ENCODE measurements at places on chromosomes 7 and 10.
A peak's percentile ranks its signal among the peaks of the same experiment; 100 is the strongest.

DNA sequence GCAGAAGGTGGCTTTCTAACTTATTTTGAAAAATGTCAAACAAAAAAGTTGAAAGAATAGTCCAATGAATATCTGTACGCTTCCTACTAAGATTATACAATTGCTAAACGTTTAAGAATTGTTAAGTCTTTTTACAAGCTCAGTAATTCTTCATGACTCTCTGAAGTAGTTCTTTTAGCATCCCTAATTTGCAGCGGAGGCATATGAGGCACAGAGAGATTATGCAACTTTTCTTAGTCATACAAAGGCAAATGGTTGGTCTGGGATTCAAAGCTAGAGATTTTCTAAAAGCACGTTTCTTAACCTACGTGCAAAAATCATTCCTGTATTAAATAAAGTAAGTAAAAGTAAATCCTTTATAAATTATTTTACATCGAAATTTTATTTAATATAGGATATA lies 254.2 kb downstream of the MAGI2 start:
- DNase-seq = no peak

- DNase-seq = no peak
These were observed 217.1 kb downstream of the PRPF18 start for GRCh38 chr10:13803566-13804554.

DNA sequence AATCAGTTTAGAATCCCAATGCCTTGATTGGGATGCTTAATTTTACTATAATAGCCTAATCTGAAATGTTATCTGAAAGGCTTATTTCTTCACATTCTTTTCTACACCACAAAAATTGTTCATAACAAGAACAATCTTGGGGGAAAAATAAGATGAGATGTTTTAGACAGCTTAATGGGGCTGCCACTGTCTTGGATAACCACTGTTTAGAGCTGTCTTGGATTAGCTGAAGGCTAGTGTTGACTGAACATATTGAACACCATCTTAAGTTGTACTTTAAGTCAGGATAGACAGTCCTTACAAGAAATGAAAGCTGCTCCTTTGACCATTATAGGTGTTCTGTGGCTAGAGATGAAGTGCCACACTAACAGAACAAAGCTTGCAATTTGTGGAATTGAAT lies 501.3 kb downstream of the GFRA1 start:
- no peak for DNase-seq

- DNase-seq = no peak
These were observed 52.3 kb upstream of the MSMB start for GRCh38 chr10:46098386-46098785.

DNA sequence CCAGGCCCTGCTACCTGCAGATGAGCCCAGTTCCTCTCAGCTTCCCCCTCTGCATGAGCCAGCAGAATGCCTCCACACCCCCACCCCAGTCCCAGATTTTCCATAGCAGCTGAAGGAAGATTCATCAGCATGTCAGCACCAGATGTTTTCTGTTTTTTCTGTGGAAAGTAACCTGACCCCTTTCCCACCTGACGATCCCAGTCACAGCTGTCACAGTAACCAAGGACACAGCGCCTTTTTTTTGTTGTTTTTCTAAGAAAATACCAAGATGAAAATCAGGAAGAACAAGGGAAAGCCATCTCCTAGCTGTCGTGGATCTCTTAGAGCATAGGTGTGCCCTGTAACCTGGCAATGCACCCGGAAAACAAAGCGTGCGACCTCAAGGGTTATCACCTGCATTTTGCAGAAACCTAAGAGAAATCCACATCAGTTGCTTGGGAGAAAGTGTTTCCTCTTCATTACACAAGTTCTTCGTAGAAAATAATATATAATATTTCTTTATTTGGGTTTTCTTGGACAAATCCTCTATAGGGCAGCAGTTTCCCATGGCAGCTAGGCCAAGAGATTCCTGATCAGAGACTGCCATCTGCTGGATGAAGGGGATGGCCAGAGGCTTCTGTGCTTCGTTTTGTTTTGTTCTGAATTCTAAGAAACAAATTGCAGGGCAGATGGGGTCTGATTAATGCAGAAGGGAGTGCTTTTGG lies 401.9 kb downstream of the TNS3 start:
- DNase-seq = peak; percentile 56

DNA sequence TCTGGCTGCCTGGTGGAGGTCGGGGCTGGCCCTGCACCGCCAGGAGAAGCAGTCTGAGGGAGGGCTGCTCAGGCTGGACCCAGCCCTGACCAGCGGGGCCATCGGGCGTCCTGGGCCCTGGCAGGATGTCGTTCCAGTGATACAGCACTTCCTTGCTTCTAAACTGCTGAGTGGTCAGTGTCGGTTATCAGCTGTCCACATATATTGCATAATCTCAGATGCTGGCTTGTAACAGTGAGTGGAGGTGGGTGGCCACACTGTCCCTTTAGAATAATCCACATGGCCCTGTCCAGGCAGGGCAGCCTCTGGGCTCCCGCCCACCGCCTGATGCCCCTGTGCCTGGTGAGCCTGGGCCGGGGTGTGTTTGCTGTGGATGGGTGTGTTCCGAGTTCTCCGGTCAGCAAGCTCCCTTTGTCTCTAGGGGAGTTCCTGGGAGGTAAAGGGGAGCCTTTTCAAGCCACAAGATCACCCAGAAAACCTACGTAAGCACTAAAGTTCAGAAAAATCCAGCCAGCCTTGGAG lies 86.1 kb downstream of the LHPP start:
- no peak for DNase-seq

- DNase-seq = no peak
These were observed 406.2 kb upstream of the LRRTM3 start for GRCh38 chr10:66519616-66520015.

GRCh38 chr7:1196950-1197349 lies 35.7 kb upstream of the UNCX start:
- no peak for DNase-seq

GRCh38 chr10:22618078-22618785 lies 96.1 kb downstream of the PIP4K2A start:
- no peak for DNase-seq

- DNase-seq = no peak
These were observed 478.5 kb upstream of the PODXL start for GRCh38 chr7:132034748-132035416.

GRCh38 chr7:155807789-155808548 lies 4.3 kb downstream of the SHH start:
- no peak for DNase-seq

DNA sequence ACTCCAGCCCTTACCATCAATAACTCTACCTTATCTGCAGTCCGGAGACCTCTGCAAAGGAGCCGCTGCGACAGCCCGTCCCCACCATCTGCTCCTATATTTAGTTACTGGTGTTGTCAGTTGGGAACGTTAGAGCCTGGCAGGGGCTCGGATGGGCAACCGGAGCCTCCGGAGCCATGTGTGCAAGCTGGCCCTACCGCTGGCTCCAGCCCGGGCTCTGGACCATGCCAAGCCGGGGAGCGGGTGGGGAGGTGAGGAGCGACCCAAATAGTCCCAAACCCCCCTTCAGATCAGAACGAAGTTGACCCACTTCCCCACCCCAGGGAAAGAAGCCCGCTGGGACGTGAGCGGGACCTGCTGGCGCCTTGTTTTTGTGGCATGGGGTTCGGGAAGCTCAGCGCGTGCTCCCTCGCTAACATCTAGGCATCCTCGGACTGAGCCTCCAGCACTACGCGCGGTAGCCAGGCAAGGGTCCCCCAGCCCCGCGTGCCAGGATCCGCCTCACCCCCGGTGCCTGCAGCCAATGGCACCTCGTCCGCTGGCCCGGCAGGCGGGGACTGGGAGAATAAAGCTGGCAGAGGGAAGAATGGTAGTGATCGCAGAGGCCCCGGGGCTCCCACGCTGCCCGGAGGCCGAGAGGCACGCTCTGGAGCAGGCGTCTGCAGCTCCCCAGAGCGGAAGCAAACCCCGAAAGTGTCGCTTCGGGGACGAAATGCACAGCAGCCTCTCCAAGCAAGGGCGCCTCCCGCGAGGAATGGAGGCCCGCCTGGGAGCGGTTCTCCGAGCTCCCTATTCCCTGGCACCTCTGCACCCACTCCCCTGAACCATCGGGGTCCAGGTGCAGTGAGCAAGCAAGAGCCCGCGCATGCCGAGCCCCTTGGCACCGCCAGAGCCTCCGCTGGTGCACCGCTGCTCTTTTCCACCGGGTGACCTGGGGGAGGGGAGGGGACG lies 679 bp downstream of the LRRC20 start:
- DNase-seq = peak; percentile 47

DNA sequence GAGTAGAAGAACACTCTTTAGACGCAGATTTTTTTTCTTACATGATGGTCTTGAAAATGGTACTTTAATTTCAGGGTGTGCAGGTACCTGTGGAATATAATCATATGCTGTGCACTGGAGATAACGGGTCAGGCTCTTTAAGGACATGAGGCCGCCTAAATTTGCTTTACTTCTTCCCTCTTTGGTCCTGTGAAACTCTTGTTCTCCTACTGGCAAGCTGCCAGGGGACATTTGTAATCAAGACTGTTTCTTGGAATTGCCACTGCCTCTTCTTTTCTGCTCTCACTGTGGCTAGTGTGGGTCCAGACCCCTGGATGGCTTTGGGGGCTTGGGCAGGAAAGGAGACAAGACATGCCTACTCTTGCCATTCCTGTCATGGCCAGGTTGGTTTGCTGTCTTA lies 146.0 kb downstream of the SND1 start:
- DNase-seq = no peak

GRCh38 chr10:104899779-104900178 lies 258.7 kb downstream of the SORCS3 start:
- DNase-seq = no peak

DNA sequence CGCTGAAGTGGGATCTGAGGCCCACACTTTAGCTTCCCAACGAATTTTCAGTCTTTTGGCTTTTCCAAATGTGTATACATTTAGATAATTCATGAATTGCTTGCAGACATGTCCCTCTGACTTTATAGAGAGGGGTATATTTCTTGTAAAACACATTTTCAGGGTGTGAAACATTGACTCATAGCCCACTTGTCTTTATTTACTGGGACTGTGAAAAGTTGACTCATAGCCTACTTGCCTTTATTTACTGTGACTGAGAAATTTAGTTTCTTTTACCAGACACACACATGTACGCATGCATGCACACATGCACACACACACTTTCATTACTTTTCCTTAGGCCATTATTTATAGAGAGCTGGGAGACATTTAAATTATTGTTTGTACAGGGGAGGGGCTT lies 79.1 kb downstream of the VTI1A start:
- no peak for DNase-seq

DNA sequence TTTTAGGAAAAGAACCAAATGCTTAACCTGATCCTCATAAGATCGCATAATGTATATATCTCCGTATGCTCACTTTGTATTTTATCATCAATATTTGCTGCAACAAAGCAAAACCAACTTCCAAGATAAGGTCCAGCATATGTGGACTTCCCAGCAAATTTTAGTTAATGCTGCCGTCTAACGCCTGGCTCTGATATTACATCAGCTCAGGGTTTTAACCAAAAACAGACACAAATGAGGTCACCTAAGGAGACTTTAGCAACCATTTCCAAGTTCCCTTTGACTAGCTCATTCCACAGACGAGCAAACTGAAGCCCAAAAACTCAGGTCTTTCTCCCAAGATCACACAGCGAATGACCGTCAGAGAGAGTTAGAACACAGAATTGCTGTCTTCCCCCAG lies 59.4 kb upstream of the UCN3 start:
- no peak for DNase-seq

GRCh38 chr10:20672741-20673140 lies 224.4 kb downstream of the NEBL start:
- DNase-seq = no peak

DNA sequence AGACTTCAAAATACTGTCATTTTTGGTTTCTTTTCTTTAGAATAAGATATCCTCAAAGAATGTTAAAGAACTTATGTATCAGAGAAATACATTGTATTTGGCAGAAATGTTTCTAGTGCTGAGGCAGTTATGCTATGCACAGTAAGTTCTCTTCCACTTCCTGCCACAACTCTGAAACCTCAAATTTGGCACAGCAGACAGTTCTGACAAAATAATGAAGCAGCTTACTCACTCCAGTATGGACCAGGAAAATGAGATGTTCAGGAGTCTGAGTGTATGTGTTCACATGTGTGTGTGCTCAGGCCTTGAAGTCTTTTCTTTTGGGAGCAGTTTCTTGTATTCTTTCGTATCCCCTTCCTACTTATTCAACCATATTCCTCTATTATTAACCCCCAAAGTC lies 197.0 kb upstream of the AGK start:
- DNase-seq = no peak

DNA sequence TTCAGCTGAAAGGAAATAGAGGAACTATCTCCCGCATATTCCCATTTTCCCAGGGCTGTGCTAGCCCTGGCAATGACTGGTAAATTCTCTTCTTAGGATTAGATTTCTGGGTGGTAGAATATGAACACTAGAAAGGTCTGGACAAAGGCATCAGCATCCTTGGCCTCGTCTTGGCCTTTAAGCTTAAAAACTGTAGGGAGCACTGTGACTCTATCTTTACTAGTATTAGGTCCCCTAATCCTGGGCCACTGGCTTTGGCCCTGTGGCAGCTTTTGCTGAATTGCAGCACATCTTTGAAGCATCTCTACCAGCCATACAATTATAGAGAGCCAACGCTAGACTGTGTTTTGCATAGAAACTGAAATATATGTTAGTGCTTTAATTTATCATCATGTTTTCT lies 41.5 kb upstream of the EBLN1 start:
- DNase-seq = no peak

- no peak for DNase-seq
These were observed 18.8 kb upstream of the AOAH start for GRCh38 chr7:36742911-36743775.

DNA sequence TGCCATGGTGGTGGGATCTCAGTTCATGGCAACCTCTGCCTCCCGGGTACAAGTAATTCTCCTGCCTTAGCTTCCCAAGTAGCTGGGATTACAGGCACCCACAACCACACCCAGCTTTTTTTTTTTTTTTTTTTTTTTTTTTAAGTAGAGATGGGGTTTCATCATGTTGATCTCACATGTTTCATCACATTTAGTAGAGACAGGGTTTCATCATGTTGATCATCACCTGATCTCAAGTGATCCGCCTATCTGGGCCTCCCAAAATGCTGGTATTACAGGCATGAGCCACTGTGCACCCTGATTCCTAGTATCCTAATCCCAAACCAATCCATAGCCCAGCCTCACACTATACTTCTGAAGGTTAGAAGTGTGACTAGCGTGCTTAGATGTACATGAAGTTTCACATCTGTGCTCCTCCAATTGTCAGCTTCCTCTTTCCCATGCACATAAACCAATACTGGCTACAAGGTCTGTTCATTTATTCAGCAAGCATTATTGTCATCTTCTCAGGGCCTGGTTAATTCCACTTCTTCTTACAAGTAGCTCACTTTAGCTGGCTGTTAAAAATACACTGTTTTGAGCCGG lies 6.8 kb upstream of the NAT16 start:
- DNase-seq = no peak

DNA sequence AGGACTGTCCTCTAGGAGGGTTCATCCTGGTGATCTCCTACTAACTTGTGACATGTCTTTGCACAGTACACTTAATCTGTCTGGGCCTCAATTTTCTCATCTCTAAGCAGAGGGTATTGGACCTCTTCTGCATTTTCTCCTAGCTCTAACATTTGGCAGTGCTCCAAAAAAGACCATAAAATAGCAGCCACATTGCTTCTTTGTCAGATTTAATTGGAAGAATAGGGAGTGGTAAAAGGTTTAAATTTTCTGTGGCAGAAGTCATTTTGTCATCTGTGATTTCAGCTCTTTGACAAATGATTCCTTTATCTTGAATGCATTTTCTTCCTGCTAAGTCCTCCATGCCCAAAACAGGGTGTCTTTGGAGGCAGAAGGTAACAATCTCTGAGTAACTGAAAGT lies 289.9 kb upstream of the LRGUK start:
- DNase-seq = no peak
